ENCODE measurements at places on chromosomes 13 and 19.

GRCh38 chr19:53132141-53132991 is at the start of gene ZNF415:
Gene ZNF415 (minus strand): TSS chr19:53132910. CDS start chr19:53122676, 10,234 bp downstream.
- peak; percentile 16 for DNase-seq

DNA sequence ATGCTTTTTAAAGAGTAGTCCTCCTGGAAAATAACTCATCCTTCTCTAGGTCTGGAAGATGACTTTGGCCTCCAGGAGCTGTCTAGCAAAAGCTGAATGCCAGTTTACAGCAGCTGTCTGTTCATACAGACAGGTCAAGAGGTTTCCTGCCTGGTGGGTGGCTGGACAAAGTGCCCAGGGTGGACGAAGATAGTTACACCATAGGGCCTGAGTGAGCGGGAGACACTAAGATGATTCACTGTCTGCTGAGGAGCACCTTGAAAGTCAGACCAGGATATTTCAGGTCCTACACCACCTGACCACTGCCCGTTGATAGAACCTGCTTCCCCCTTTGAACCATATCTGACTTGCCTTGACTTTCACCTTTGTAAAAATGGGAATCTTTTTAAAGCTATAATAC is 49.2 kb upstream of the RCBTB2 start:
- no peak for DNase-seq

DNA sequence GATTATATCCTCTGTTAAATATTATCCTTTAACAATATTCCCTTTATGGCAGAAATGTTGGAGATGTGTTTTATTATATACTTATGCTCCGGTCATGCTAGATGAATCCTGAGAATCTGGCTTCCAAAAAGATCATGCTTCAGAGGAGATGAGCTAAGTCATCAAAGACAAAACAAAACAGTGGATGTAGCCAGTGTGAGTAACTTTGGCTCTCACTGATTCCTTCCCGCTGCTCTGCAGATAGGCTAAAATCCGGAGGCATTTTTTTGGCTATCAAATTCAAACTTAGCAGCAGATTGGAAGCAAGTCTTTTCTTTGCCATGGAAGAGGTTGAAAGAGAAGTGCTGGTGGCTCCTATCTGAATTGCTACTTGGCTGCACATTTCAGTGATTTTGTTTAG is 295.9 kb downstream of the GPC6 start:
- DNase-seq, result no peak

- no peak for DNase-seq
These were observed 54.7 kb downstream of the MBNL2 start for GRCh38 chr13:97276862-97277269.

- no peak for DNase-seq
These were observed 1028.0 kb downstream of the UQCRFS1 start for GRCh38 chr19:28184997-28185396.

Measured in stimulated activated CD4-positive, alpha-beta T cell treated with anti-CD3 and anti-CD28 coated beads, Interleukin-1b, Interleukin-23, amount 100 ng/mL, for 4 hours (primary cell).